ENCODE measurements at places on chromosomes 12 and 14.
A peak's percentile ranks its signal among the peaks of the same experiment; 100 is the strongest.

DNA sequence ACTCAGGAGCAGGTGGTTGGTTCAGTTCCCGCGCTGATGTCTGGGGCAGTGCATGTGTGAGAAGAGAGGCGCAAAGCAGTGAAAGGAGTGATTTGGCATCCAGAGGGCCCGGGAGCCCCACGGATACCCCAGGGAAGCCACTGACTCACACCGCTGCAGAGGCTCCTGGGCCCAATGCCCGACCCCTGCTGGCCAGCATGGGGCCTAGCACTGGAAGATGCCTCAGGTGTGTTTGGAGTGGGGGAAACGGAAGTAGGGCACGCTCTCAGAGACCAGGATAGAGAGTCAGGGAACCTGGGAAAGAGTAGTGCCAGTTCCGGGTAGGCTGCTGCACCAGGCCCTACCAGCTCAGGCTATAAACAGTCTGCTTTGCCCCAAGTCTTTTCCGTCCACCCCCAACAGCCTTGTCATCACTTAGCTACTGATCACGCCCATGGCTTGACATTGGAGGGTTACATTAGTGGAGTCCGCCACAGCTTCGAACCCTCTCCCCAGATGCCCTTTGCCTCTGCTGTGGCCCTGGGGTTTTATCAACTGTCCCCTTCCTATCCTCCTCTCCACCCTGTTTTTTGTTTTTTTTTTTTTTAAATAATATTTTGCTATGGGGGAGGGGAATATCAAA lies 9.5 kb upstream of the CSAD start:
- DNase-seq, result peak; percentile 48

- DNase-seq, result no peak
These were observed 289.1 kb downstream of the CACNA1C start for GRCh38 chr12:2341871-2342270.

DNA sequence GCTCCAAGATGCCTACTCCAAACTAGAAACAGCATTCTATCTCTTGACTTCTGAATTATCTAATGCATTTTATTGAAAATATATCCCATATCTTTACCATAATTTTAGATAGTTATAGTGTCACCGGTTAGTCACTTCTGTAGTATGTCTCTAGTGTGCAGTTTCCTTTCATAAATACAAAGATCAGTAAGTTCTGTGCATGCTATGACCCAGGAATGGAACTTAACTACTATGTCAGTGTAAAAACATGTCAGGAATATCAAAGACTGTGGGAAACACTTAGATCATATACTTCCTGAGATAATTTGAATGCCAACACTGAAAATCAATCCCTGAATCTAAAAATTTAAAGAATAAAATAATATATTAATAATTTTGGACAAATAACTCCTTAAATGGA lies 237.6 kb downstream of the ATXN7L3B start:
- DNase-seq, result no peak

DNA sequence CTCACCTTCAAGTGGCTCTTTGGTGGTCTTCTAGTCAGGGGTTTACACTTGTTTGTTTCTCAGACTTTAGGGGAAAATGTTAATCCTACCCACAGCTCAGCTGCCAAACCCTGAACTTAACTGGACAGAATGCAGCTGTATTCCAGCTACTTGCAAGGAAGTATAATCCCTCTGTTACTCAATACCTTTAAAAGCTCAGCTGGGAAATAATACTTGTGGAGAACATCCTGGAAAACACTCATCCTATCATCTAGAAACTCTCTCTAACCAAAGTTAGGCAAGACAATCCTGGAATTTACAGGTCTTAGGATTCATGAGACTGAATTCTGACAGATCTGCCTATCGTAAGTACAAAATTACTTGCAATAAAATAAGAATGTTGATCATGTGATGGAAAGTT lies 404.1 kb downstream of the ADAMTS20 start:
- DNase-seq, result no peak

GRCh38 chr12:30599608-30600007 lies 96.1 kb downstream of the IPO8 start:
- no peak for DNase-seq

GRCh38 chr12:125233319-125233718 lies 168.1 kb downstream of the AACS start:
- DNase-seq, result no peak

DNA sequence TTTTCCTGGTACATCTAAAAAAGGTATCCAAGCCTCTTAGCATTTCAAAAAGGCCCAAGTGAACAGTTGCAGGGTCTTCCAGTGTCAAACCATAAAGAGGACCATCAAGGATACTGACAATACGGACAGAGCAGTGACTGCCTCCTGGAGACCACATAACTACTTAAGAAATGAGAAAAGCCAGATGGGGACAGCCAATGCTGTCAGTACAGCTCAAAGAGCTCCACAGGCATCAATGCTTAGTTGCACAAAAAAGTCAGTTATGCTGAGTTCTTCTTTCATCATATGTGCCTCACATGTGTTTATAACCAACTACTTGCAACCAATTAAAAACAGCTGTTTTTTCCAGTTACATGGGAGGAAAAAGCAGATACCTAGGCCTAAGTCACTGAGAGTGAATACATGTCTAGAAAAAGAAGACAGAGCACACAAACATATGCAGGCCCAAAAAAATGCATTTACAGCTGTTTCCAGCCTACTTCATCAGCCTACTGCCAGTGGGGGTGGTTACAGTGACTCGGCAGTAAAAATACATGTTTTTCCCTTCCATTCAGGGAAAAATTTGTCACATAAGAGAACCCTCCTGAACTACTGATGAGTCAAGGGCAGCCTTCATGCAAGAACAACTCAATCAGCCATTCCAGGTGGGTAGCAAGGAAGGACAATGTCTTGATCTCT lies 84.0 kb downstream of the DCAF5 start:
- DNase-seq, result no peak

DNA sequence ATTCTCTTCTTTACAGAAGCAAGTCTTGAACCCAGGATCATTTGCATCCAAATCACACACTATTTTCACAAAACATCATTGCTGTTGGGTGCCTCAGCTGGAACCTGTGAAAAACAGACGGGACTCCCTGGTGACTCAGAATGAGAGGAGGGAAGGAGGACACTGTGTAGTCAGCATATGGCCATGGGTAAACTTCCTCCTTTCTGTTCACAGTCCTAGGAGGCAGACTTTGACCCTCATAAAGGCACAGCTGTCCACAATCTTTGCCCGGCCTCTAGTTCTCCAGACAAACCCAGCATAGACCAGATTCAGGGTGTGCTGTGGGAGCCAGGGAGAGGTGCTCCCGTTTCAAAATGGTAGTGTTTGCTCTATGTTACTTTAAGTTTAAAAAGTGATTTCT lies 62.0 kb downstream of the DYRK2 start:
- no peak for DNase-seq

DNA sequence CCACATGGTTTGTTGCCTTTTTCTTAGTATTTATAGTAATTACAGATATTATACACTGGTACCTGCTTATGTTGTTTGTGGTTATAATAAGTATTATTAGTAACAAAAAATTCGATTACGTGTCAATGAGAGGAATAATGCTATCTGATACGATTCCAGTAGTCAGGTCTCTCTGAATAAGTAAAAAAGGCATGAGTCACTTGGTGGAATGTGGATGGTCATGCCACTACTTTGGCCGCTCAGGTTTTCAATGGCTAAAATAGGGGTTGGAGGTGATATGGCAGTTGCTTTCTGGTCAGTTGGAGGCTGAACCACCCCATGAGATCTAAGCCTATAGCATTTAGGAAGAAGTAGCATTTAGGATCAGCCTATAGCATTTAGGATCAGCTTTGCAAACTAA lies 255.9 kb downstream of the NPAS3 start:
- DNase-seq, result no peak

DNA sequence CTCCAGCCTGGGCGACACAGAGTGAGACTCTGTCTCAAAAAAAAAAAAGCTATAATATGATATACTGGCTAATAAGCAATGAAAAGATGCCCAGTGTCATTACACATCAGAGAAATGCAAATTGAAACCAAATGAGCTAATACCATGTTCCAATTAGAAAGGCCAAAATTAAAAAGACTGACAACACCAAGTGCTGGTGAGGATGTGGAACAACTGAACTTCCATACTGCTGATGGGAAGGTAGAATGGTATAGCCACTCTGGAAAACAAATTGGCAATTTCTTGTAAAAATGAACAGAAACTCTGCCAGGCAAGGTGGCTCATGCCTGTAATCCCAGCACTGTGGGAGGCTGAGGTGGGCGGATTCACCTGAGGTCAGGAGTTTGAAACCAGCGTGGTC lies 8.5 kb upstream of the PHETA1 start:
- no peak for DNase-seq

Measured in activated naive CD4-positive, alpha-beta T cell treated with anti-CD3 and anti-CD28 coated beads, Interleukin-2, amount 50 U/mL, for 72 hours (primary cell).